Suprapubic skin (tissue), 4 donors: ENCODE measurements at places on chromosomes 12 and 14. TPM values are rescaled to one million over a fixed set of nuclear protein-coding genes. Genes with fewer than 3 reads are reported as not detected.
A peak's percentile ranks its signal among the peaks of the same experiment; 100 is the strongest.

DNA sequence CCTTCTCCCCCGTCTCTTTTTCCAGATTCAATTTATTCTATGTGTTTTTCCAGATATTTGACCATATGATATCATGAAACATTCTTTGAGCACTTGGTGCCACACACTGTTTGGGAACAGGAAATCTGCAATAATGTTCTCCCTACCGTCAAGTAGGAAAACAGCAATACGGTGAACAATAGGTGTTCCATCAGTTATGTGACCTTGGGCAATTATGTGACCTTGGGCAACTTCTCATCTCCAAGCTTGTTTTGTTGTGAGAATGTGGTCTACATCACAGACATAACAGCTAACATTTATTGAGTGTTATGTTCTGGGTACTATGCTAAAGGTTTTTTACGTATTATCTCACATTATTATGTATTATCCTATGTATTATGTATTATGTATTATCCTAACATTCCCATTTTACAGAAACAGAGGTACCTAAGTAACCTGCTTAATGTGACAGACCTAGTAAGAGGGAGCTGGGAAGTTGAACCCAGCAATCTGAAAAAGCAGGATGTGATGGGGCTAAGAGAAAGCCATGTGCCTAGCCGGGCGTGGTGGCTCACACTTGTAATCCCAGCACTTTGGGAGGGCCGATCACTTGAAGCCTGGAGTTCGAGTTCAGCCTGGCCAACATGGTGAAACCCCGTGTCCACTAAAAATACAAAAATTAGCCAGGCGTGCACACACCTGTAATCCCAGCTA lies 1.2 kb upstream of the NEK9 start:
- no peaks in the 10 kb centered on the region for H3K27me3 ChIP-seq
- no peaks in the 10 kb centered on the region for H3K36me3 ChIP-seq
- DNase-seq, result no peak
- peak overlapping the region; percentile 92 for H3K27ac ChIP-seq
- peaks cover 49% of the 10 kb centered on the region for H3K4me1 ChIP-seq

GRCh38 chr12:124276337-124276736 lies 18.6 kb upstream of the RFLNA start:
- H3K4me1 ChIP-seq, result peaks cover 24% of the 10 kb centered on the region
- peaks cover 31% of the 10 kb centered on the region for H3K27me3 ChIP-seq
- DNase-seq, result no peak
- H3K27ac ChIP-seq, result no peak overlapping the region
- H3K4me3 ChIP-seq, result no peak overlapping the region

DNA sequence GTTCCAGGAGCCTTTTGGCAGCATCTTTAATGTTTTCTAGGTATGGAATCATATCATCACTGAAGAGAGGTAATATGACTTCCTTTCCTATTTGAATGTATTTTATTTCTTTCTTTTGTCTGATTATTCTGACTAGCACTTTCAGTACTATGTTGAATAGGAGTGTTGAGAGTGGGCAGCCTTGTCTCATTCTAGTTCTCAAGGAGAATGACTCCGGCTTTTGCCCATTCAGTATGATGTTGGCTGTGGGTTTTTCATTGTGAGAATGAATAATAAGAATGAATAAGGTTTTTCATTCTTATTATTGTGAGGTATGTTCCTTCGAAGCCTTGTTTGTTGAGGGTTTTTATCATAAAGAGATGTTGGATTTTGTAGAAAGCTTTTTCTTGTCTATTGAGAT lies 98.9 kb downstream of the GPHN start:
- DNase-seq, result no peak
- H3K4me1 ChIP-seq, result no peaks in the 10 kb centered on the region
- no peaks in the 10 kb centered on the region for H3K36me3 ChIP-seq
- H3K4me3 ChIP-seq, result no peak overlapping the region
- H3K27ac ChIP-seq, result no peak overlapping the region
- no peaks in the 10 kb centered on the region for H3K27me3 ChIP-seq

- H3K27ac ChIP-seq, result no peak overlapping the region
- no peak for DNase-seq
- no peaks in the 10 kb centered on the region for H3K36me3 ChIP-seq
- no peaks in the 10 kb centered on the region for H3K27me3 ChIP-seq
- H3K4me1 ChIP-seq, result peaks cover 5% of the 10 kb centered on the region
- H3K4me3 ChIP-seq, result no peak overlapping the region
Measured at GRCh38 chr14:53355581-53356112, 202.5 kb upstream of the DDHD1 start.

GRCh38 chr14:60087668-60088067 lies 4.1 kb upstream of the PCNX4 start:
- peaks cover 9% of the 10 kb centered on the region for H3K4me1 ChIP-seq
- no peak overlapping the region for H3K4me3 ChIP-seq
- no peak overlapping the region for H3K27ac ChIP-seq
- no peak for DNase-seq
- H3K36me3 ChIP-seq, result no peaks in the 10 kb centered on the region

DNA sequence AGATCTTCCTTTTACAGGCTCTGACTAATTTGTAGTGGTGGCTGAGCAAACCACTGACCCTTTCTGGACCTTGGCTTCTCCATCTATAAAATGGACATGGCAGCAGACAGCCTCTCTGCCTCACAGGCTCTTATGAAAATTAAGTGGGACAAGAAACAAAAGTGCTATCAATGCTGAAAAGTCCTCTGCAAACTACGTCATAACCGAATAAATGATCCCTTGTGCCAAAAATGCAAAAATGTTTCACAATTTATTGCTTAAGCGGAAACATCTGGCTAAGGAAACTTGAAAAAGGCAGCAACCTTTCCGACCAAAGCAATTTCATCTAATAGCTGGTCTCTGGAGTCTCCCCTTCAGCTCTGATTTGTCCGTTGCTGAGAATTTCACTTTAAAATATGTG lies 108.5 kb upstream of the PLXNC1 start:
- H3K4me1 ChIP-seq, result peaks cover 11% of the 10 kb centered on the region
- no peak overlapping the region for H3K4me3 ChIP-seq
- no peaks in the 10 kb centered on the region for H3K36me3 ChIP-seq
- no peaks in the 10 kb centered on the region for H3K27me3 ChIP-seq
- no peak overlapping the region for H3K27ac ChIP-seq
- DNase-seq, result no peak

DNA sequence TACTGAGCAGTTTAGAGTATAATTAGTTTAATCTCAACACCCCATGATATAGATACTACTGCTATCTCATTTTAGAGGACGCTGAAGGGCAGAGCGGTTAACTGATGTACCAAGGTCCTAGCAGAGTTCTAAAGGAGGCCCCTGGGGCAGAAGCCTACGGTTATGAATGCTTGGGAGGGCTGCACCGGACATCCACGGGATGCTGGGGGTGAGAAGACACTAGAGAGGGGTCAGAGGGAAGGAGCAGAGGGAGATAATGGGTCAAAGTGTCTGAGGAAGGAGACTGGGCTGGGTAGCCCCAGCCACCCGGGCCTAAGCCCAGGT lies 1.6 kb upstream of the ACTR6 start:
- no peak overlapping the region for H3K27ac ChIP-seq
- no peaks in the 10 kb centered on the region for H3K36me3 ChIP-seq
- H3K4me1 ChIP-seq, result peaks cover 31% of the 10 kb centered on the region
- no peak for DNase-seq
- no peaks in the 10 kb centered on the region for H3K27me3 ChIP-seq
- peak overlapping the region; percentile 73 for H3K4me3 ChIP-seq

DNA sequence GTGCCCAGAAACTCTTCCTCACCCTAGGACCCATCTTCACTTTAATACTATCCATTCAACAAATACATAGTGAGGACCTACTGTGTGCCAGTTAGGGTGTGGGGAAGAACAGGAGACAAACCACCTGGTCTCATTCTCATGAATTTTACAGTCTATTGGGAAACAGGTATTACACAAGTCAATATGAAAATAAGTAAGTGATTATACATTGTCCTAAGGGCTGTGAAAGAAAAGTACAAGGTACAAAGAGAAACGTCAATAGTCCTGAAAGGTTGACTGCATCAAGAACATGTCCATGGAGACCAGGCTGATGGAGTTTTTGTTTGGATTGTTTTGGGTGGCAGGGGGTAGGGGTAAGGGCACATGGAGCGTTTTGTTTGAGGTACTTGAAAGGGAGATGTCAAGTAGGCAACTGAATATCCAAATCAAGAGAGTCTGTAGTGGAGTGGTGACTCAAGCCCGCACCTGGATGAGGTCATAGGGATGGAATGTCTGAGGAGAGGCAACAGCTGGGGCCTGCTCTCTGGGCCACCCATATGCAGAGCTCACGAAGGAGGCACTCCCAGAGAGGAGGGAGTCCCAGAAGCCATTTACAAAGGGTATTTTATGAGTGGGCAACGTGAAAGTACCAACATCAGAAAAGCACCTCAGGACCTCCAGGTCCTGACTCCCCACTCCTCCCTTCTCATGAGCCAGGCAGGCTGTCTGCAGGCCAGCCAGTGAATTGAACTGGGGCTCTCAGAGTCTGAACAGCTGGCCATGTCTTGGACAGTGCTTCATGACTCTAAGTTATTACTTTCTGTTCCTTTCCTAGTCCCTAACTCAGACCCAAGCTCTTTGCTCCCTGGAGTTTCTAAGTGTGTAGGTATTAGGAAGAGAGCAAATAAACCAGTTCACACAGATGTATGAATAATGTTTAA lies 272.0 kb downstream of the ZFP36L1 start:
- no peaks in the 10 kb centered on the region for H3K36me3 ChIP-seq
- H3K4me1 ChIP-seq, result peaks cover 90% of the 10 kb centered on the region
- no peak for DNase-seq

- H3K27me3 ChIP-seq, result no peaks in the 10 kb centered on the region
- H3K4me3 ChIP-seq, result no peak overlapping the region
- no peaks in the 10 kb centered on the region for H3K36me3 ChIP-seq
- no peaks in the 10 kb centered on the region for H3K4me1 ChIP-seq
- peak; percentile 52 for DNase-seq
Measured at GRCh38 chr14:94120667-94121340, 8.6 kb downstream of the IFI27L2 start.

DNA sequence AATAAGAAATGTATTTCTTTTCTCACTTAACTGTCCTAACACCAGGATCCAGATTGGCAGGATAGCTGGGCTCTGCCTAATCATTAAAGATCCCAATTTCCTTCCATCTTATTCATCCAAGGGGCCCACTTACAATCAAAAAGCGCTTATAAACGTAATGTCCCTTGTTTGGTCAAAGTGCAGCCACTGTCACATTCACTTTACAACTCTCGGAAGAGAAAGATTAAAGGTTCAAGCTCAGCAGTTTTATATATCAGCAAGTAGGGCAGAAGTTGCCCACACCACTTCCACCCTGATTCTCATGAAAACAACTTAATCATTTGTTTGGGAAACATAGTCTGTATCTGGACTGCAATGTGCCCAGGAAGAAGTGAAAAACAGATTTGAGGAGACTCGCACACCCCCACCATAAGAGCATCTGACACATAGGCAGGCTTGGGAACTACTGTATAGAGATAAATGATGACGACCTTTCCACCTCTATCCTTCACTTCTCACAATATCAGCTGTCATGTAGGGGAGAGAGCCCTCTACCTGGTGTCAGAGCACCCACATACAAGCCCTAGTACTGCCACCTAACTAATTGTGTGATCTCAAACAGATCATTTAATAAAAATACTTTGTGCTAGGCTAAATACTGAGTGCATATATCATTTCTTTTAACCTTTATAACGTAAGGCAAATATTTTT lies 80.8 kb downstream of the CAPZA3 start:
- no peak overlapping the region for H3K27ac ChIP-seq
- H3K36me3 ChIP-seq, result no peaks in the 10 kb centered on the region
- H3K4me1 ChIP-seq, result no peaks in the 10 kb centered on the region
- no peak for DNase-seq

- peak overlapping the region; percentile 68 for H3K4me3 ChIP-seq
- H3K36me3 ChIP-seq, result no peaks in the 10 kb centered on the region
- peaks cover 17% of the 10 kb centered on the region for H3K4me1 ChIP-seq
- DNase-seq, result no peak
- no peaks in the 10 kb centered on the region for H3K27me3 ChIP-seq
- H3K27ac ChIP-seq, result peak overlapping the region; percentile 92
Measured at GRCh38 chr14:50311337-50311971, 575 bp downstream of the L2HGDH start.

GRCh38 chr12:13099844-13100604 lies 3.4 kb downstream of the GSG1 start:
- no peaks in the 10 kb centered on the region for H3K36me3 ChIP-seq
- peak overlapping the region; percentile 95 for H3K27ac ChIP-seq
- H3K27me3 ChIP-seq, result no peaks in the 10 kb centered on the region
- peak overlapping the region; percentile 58 for H3K4me3 ChIP-seq
- DNase-seq, result no peak

DNA sequence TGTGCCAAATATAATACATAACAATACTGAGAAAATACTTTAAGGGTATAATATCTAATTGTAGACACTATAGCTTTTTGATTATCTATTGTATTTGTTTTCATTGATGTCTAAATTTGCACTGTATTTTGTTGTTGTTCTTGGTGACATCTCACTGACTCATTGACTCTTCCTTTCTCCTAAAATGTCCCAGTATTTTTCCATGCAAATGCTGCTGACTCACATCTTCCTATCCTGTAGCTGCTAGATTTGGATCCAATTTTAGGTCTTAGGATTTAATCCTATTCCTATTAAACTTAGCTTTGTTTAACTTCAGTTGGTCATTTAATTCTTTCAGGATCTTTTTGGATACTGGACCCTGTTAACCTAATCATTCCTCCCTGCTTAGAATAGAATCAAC lies 148.5 kb downstream of the TMTC2 start:
- H3K27me3 ChIP-seq, result no peaks in the 10 kb centered on the region
- DNase-seq, result no peak
- no peak overlapping the region for H3K27ac ChIP-seq
- peaks cover 4% of the 10 kb centered on the region for H3K4me1 ChIP-seq

DNA sequence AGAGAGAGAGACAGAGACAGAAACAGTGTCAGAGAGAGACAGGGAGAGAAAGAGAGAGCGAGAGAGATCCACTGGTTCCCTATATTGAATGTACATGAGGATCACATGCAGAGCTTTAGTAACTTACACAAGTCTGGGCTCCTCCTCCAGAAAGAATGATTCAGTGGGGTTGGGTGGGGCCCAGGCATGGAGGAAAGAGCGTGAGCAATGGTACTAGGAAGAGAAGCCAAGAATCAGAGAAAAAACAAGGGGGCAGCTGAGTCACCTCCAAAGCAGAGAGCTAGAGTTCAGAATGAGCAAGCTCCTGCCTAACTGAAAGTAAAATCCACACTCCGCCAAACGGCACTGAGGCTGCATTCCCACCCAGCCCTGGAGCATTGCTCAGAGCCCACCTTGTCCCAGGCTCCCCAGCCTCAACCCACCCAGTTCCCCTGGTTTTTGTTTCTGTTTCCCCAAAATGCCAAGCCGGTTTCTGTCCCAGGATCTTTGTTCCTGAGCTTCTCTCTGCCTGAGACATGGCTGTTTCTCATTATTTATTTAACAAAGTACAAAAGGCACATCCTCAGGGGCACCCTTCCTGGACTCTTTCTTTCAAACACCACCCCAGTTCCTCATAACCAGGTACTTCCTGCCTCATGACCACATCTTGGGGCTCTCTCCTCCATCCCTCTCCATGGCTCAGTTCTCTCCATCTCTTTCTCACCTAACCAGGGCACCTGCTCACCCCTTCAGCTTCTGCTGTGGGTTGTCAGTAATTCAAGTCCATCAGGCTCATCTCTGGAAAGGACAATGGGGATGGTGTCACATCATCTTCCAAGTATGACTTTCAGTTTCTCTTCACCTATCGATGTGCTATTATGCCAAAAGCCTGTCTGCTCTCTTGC lies 670.3 kb upstream of the TBX3 start:
- peaks cover 29% of the 10 kb centered on the region for H3K4me1 ChIP-seq
- DNase-seq, result peak; percentile 83
- H3K36me3 ChIP-seq, result no peaks in the 10 kb centered on the region
- H3K27ac ChIP-seq, result peak overlapping the region; percentile 87
- peak overlapping the region; percentile 43 for H3K4me3 ChIP-seq

The SRP54 gene
- 59.8 TPM for total RNA-seq

The SMOC1 gene
- 0.72 TPM for total RNA-seq

The FLVCR2 gene
- 23.4 TPM for total RNA-seq

The HCAR2 gene
- total RNA-seq, result 17.4 TPM

The CD163L1 gene
- total RNA-seq, result 2.4 TPM
